ENCODE measurements at places on chromosomes 2 and 18.

DNA sequence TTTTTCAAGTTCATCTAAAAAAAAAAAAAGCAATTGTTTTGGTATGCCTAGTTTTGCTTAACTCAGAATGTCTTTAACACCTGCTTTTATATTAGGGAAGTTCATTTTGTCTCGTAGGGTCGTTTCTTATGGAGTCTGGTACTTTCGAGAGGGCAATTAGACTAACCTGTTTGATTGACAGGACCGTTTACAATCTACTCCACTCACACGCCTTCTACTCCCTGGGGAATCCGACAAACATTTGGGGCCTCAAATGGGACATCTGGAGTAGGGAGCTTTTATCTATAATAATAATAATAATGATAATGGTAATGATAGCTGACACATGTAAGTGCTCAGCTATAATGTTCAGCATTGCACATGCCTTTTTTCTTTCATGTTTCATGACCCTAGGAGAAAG, 261.6 kb upstream of the RASGRP3 start:
- DNase-seq, result no peak

DNA sequence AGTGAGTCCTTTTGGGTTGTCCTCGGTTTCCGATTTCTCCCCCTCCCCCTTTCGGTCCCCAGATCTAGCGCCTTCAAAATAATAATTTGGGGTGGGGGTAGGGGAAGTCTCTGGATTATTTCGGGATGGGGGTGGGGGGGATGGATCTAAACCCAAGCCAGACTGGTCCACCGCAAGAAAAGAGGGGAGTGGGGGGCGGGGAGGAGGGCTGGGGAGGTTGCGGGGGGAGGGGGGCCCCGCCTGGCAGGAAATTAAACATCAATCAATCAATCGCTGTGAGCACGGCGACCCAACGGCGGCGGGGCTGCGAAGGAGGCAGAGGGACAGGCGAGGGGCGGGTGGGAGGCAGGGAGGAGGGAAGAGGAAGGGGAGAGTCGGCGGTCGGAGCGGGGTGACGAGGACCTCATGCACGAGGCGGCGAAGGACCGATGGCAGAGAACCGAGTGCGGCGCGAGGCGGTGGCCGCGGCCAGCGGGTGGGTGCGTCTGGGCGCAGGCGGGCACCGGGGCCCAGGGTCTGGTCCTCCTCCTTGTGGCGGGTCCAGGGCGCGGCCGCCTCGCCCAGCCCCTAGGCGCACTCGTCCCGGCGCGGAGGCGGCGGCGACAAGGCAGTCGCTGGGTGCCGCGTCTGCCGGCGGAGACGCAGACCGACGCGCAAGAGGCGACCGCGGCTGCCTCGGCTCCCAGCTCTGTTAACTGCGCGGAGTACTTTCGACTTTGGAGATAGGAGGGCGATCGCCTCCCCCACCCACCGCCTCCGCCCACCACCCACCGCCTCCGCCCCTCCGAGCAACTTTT, 468 bp upstream of the SATB2 start:
- no peak for DNase-seq

DNA sequence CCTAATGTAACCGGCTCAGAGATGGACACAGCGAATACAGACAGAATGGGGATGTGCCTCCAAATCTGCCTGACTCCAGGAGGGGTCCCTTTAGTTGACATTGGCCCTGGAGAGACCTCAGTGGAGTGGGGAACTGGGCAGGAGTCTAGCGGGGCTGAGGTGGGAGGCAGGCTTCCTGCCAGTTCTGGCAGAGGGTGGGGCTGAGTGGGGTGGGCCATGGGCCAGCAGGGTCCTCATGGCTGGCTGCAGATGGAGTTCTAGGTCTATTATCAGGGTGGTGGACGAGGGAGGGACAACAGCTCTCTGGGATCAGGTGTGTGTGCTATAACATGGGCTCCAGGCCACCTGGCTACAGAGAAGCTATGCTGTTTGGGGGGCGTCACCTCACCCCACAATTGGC, 21.1 kb downstream of the PROC start:
- DNase-seq, result no peak

GRCh38 chr2:156326526-156327095, 5.9 kb downstream of the NR4A2 start:
- no peak for DNase-seq

GRCh38 chr2:42103829-42104228, 56.0 kb downstream of the PKDCC start:
- no peak for DNase-seq

DNA sequence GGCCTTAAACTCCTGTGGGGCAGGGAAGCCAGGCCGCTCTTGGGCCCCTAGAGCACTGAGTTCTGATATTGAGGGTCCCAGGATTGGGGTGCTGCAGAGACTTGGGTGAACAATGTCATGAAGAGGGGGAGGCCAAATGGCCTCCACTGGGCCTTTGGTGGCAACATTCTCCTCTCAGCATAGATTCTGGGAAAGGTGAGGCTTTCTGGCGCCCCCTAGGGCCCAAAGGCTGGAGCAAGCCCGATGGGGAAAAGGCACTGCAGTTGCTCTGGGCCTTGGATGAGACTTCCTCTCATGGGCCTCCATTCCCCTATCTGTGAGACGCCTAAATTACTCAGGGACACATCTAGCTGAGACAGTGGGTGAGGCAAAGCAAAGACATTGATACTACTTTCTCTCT, 84.8 kb downstream of the ACAA2 start:
- no peak for DNase-seq

DNA sequence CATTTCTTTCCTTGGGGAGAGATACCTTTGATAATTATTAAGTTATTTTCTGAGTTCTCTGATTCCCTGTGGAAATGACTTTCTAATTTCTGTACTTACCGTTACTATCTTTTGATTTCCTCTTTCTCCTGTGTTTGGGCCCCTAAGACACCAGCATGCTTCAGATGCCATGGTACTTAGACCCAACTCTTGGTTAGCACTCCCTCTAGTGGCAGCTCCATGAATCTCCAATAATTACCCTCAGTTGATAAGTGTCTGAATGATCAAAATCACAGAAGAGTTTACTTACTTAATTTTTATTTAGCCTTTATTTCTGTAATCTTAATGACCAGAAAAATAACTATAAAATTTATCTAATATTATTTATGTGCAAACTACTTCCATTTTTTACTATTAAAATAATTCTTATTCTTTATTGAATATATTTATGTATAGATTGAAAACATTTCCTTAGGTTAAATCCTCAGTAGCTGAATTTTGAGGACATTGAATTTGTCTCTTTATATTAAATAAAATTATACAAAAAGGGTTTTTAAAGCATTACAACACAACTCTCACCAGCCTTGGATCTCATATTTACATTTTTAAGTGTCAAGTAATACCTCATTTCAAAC, 300.4 kb downstream of the KCNS3 start:
- DNase-seq, result no peak

GRCh38 chr2:61993422-61994024, 88.0 kb downstream of the COMMD1 start:
- DNase-seq, result no peak
